ENCODE measurements at places on chromosomes 1 and 21.

- DNase-seq: no peak
Observed at GRCh38 chr1:26158908-26159742, at the start of gene FAM110D. TSS of gene FAM110D (plus strand) at chr1:26159079. CDS start at chr1:26161292, 2,213 bp downstream.

DNA sequence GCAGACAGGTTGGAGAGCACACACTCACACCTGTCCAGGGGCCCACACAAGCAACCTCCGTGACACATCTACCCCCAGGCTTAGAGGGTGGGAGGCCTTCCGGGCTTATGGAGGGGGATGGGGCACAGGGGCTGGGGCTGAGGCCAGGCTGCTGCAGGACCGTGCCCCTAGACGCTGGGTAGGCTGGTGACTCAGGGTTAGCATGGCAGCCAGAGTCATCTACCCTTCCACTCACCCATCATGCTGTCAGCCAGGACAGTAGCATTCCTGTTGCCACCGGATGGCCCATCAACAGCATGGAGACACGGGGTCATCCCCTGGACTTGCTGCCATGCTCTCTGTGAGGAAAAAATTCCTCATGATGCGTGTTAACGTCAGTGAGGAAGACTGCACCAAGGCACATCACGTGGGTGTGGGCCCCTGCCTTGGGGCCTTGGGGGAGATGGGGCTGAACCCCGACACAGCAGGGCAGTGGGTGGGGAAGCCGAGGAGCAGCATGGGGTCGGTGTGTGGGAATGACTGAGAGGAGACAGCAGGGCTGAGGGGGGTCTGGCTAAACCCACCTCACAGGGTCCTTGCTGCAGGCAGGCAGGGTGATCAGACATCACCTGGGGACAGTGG, 52.8 kb downstream of the WNT9A start:
- no peak for DNase-seq

DNA sequence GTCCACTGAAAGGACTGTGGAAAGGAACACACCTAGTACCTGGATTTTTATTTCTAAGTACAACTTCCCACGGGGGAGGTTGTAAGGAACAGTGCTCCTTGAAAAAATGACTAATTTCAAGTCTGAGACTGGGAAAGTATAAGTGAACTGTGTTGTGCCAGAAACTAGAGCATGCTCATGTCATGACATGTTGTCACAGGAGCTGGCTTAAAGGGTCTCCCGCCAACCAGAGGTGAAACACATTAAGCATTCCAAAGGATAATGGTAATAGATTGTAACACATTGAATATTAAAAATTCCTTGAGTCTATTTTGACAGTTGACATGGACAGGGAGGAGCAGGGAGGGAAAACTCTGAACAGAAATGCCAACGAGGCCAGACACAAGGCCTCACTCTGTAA, 6.3 kb downstream of the ATP2B4 start:
- no peak for DNase-seq

GRCh38 chr1:176111835-176112234, 95.3 kb downstream of the COP1 start:
- DNase-seq: no peak

DNA sequence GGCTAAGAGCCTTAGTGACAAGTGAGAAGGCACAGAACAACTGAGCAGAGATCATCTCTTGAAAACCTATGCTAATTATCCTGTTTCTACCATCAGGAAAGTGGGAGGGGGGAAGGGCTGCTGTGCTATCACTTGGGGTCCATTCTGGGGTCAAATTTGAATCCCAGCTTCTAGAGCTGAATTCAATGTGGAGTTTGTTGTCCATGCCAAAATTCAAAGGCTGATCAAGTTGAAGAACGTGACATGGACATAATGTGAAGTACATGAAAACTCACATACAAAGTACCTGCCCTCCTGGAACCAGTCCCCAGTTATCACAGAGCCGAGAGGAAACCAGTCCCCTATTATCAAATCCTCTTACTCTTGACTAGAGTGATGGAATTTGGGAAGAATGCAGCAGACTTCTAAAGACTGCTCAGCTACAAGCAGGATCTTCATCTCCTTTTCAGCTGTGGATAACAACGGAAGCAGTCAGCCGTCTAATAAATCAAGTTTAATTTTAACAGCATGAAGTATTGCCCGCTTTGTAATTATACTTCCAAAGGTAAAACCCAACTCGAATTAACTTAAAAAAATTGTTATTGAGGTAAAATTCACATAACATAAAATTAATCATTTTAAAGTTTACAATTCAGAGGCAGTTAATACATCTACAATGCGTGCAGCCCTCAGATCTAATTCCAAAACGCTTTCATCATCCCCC, 78.3 kb downstream of the SLC45A1 start:
- DNase-seq: peak; percentile 67

GRCh38 chr1:119083980-119084379, 56.5 kb downstream of the WARS2 start:
- no peak for DNase-seq

DNA sequence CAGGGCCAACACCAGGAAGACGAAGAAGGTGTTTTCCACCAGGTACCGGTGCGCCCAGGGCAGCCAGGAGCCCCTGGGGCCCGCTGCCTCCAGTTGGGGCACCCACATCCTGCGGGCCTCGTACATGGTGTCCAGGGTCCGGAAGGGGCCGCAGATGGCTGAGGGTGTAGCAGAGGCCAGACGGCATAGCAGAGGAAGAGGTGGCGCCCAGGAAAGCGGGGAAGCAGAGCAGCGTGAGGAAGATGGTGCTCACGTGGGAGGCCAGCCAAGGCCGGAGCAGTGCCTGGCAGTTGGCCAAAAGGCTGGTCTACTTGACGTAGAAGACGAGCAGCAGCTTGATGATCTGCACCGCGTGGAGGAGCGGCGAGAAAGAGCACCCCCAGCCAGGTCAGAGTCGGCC, 40.4 kb downstream of the ZNF691 start:
- no peak for DNase-seq

DNA sequence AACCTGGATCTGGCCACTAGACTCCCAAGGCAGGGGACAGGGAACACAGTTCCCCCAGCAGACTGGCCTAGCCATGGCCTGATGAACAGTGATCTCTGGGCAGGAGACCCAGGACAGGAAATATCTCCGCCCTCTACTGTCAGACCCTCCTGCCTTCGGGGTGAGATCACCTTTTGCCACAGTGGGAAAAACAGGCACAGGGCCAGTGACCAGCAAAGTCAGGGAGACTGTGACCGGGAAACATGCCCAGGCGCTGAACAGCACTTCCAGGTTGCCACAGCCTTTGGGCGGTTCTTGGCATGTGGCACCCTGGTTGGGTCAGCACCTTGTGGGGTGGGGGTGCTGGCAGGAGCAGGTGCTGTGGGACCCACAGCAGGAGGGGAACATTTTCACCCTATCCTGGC, 8.9 kb upstream of the ZNF669 start:
- DNase-seq: no peak
